ENCODE measurements at places on chromosomes 7 and 10. TPM values are rescaled to one million over a fixed set of nuclear protein-coding genes. Genes with fewer than 3 reads are reported as not detected.

Gene WDR37
- total RNA-seq: 24.5 TPM

Gene SPOCK2
- total RNA-seq: 300 TPM

Gene CNPY1
- not detected for total RNA-seq

Gene SYCE1
- not detected for total RNA-seq

DNA sequence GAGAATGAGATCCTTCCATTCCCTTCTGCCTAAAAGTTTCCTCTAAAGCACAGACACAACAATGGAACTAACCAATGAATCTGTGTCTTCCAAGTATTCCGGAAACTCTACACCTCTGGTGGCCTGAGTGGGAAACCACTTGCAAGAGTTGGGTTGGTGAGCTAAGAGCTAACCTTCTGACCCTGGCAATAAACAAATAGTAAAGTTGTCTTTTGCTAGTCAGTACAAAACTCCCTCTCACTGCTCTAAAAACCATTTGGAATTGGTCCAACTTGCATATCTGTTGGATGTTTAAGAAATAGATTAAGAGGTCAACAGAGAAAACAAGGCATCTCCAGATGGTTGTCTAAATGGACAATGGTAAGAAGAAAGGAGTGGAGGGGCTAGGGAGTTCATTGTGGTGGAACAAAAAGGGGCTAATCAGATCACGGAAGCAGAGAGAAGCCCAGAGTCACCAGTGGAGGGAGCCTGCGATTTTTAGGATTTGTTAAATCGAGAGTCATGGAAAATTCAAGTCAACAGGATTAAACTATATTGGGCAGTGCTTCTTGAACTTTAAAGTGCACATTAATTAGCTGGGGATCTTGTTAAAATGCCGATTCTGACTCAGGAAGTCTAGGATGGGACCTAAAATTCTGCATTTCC lies 192.3 kb downstream of the EVX1 start:
- DNase-seq: no peak

DNA sequence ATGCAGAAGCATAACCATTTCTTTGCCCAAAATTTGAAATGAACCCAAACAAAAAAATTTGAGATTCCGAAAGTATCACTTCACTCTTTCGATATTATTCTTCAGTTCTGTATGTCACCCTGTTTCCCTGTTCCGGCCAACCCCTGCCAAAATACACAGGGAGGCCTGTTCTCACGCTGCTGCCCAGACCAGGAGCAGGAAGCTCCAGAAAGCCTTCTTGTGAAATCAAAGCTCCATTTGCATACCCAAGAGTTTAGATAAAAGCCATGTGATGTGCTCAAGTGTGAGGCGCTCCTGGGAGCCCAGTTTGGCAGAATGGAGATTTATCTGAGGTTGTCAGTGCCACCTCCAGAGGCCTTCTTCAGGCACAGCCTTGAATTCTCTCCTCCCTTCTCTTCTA lies 236.2 kb downstream of the FGFR2 start:
- peak; percentile 80 for DNase-seq

- no peak for DNase-seq
Observed at GRCh38 chr10:94217411-94217810, 145.3 kb downstream of the NOC3L start.

GRCh38 chr7:11732207-11732606 lies 99.8 kb downstream of the THSD7A start:
- no peak for DNase-seq

- DNase-seq: no peak
Observed at GRCh38 chr7:64959072-64959747, 31.6 kb downstream of the ZNF117 start.

DNA sequence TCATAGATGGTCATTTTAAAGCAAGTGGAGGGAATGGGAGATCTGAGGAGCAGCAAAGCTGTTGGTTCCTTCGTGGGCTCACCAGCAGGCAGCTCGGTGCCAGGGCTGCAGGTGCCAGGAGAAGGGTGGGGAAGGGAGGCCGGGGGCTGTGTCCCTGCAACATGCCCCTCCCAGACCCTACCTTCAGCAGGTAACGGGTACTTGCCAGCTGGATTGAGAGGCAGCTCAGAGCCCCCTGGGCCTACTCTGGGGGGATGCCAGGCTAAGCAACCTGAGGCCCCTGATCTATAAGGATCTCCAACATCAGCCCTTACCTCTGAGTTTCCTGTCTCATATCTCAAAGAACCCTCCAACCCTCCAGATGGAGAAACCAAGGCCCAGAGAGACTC lies 173.3 kb downstream of the NEURL1 start:
- DNase-seq: no peak

DNA sequence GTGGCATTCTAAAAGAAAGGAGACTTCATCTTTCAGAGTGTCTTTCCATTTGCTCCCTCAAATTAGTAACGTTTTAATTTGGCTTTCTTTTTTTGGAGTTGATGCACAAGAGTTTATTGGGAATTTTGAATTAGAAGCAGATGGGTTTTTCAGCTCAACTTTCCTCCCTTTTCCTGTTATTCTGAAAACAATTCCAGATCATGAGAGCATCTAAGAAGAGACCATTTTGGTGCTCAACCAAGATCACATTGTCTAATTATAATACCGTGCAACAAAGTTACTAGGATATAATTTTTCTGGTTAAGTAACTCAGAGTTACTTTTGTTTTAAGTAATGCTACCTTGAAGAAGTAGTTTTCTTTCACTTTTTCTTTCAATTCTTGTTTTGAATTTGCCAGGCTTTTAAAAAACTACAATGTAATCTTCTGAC lies 396.6 kb upstream of the KLF6 start:
- no peak for DNase-seq

DNA sequence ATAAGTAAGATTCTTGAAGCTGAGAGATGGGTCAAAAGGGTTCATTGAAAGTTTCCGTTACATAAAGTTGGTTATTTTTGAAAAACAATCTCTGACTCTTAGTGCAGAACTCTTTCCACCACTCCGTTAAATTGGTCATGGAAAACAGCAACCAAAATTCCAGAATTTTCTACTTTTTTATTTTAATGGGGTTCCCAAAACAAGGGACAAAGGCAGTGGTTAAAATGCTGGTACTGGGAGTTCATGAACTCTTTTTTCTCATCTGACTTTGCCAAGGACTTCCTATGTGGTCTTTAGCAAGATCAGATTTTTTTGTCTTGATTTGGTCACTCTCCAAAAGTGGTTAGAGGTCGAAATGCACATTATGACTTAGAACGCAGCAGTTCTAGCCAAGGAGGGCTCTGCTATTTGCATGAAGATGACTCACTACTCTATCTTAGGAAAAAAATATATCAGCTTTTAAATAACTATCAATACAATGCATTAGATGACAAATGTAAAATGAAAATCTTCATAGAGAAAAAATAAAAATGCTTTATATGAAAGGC lies 145.7 kb downstream of the REEP3 start:
- DNase-seq: no peak

- no peak for DNase-seq
Observed at GRCh38 chr10:24278176-24278889, 69.4 kb downstream of the KIAA1217 start.

DNA sequence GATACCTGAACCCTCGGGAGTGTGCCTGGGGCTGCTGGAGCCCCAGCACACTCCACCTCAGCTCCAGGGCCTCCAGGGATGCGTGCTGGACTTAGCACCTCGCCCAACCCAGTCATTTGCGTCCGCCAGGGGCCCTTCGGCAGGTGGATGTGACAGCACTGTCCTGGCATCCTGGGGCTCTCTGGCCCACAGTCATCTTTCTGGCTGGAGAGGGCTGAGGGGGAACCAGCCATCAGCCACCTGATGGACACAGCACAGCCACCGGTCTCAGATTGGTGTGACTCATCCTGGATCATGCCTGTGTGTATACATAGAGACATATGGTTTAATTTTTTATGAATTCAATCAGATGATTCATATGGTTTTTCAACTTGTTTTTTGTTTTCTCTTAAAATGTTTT lies 11.1 kb downstream of the ZNF775 start:
- no peak for DNase-seq

GRCh38 chr7:15863951-15864625 lies 177.6 kb upstream of the MEOX2 start:
- no peak for DNase-seq

DNA sequence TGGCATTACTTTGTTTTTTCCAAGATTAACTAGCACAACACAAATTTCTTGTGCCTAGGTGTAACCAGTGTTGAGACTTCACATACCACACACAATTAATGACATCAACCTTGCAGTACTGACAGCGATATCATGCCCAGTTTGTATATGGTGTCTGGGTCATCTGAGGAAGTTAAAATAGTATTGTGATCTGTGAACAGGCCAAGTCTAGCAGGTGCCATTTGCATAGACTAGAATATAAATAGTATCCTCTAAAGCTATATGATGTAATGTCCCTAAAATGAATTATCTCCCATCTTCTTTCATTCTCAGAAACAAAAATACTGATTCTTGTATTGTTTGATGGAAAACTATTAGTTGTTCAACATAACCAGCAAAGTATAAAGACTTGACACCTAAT lies 175.8 kb upstream of the KAT6B start:
- DNase-seq: no peak

Measured in upper lobe of left lung (tissue), 6 donors.